Activated CD4-positive, alpha-beta T cell treated with anti-CD3 and anti-CD28 coated beads, Interleukin-2, amount 10 ng/mL, durations not matched to agents 24 days and 14 days (primary cell): ENCODE measurements at places on chromosomes 12 and 14. TPM values are rescaled to one million over a fixed set of nuclear protein-coding genes. Genes with fewer than 3 reads are reported as not detected.

Gene WSCD2
- not detected in 2 replicates for total RNA-seq

Gene C12orf60
- total RNA-seq = 2.2 and 3.0 TPM in 2 replicates

Gene MSI1
- total RNA-seq = 0.33 and 0.79 TPM in 2 replicates

Gene HOMEZ
- total RNA-seq = 12.9 and 13.5 TPM in 2 replicates

Gene FZD10
- total RNA-seq = not detected in 2 replicates

Gene TAS2R8
- total RNA-seq = not detected in 2 replicates

Gene ARHGAP5
- 26.9 and 27.6 TPM in 2 replicates for total RNA-seq

Gene BEGAIN
- 3.0 and 4.8 TPM in 2 replicates for total RNA-seq

GRCh38 chr14:97253756-97254155, 456.6 kb downstream of the VRK1 start:
- H3K4me3 ChIP-seq = no peak overlapping the region
- peaks cover 14% of the 10 kb centered on the region for H3K4me1 ChIP-seq
- peaks cover 5% of the 10 kb centered on the region for H3K27me3 ChIP-seq
- no peak for DNase-seq

- H3K4me1 ChIP-seq = peaks cover 9% of the 10 kb centered on the region
- no peak overlapping the region for H3K27ac ChIP-seq
- no peak for DNase-seq
- H3K4me3 ChIP-seq = no peak overlapping the region
- peaks cover 6% of the 10 kb centered on the region for H3K27me3 ChIP-seq
- no peaks in the 10 kb centered on the region for H3K36me3 ChIP-seq
These were observed 384.7 kb downstream of the GRIN2B start for GRCh38 chr12:13596714-13597113.

- H3K27ac ChIP-seq = no peak overlapping the region
- H3K27me3 ChIP-seq = peaks cover 12% of the 10 kb centered on the region
- DNase-seq = no peak
- H3K36me3 ChIP-seq = no peaks in the 10 kb centered on the region
- no peaks in the 10 kb centered on the region for H3K4me1 ChIP-seq
- no peak overlapping the region for H3K4me3 ChIP-seq
These were observed 754 bp downstream of the ACSS3 start for GRCh38 chr12:81078469-81079196.

DNA sequence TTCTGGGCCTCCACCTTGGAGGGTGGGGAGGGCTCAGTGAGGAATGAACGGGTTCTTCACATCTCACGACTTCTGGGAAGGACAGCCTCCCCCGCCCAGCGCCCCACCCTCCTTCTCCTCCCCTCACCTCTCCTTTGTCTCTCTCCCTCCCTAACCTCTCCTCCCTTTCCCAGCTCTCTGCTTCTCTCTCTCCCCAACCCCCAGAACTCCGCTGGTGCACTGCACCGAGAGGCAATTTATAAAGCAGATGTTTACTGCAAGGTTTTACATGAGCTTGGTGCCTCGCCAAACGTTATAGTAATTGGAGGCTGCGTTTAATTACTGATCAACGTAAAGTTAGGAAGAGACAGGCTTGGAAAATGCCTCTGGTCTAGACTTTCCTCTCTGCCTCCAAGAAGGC, 42.9 kb upstream of the FAM222A start:
- H3K36me3 ChIP-seq = no peaks in the 10 kb centered on the region
- no peak overlapping the region for H3K27ac ChIP-seq
- no peak for DNase-seq
- H3K27me3 ChIP-seq = peaks cover 4% of the 10 kb centered on the region
- no peaks in the 10 kb centered on the region for H3K4me1 ChIP-seq

DNA sequence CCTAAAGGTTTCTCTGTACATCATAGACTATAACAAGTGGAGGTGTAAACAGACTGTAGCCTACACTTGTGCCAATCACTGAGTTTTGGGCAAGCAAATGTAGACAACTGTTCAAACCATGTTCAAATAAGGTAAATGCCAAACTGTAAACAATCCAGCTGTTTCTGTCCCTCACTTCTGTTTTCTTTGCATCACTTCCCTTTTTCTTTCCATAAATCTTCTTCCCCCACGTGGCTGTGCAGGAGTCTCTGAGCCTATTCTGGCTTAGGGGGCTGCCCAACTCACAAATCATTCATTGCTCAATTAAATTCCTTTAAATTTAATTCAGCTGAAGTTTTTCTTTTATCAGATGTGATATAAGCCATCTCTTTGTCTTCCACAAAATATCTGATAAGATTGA, 65.1 kb upstream of the CPM start:
- no peak for DNase-seq
- no peak overlapping the region for H3K4me3 ChIP-seq

- no peak overlapping the region for H3K4me3 ChIP-seq
- DNase-seq = no peak
- H3K27me3 ChIP-seq = no peaks in the 10 kb centered on the region
These were observed 22.8 kb upstream of the NXPH4 start for GRCh38 chr12:57193706-57194245.

DNA sequence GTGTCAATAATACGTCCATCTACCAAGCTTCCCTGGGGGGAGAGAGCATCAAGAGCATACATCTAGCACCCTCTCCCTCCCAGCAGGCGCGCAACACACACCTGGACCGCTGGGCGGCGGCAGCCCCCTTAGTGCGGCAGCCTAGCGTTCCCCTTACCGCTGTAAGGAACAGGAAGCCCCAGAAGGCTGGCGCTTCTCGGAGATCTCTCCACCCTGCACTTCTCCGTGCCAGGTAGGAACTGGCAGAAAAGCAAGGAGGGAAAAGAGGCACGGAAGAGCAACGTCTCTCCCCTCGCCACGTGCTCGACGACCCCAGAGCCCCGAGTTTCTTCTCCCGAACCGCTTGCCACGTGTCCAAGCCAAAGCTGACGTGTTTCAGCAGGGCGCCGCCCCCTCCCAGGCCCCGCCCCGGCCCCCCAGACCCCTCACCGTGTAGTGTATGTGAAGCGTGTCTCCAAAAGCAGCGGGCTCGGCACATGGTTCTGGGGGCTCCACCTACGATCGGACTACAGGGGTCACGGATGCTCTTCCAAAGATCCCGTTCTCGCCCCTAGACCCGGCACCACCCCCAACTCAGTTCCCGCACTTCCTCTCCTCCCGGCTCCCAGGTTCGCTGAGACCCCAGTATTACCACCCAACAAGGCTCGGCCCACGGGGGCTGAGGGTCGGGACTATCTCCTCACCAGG, 532 bp downstream of the FKBP11 start:
- H3K36me3 ChIP-seq = peaks cover 29% of the 10 kb centered on the region
- H3K4me1 ChIP-seq = peaks cover 30% of the 10 kb centered on the region
- peak; percentile 86 for DNase-seq
- H3K27me3 ChIP-seq = no peaks in the 10 kb centered on the region
- peak overlapping the region; percentile 83 for H3K4me3 ChIP-seq

DNA sequence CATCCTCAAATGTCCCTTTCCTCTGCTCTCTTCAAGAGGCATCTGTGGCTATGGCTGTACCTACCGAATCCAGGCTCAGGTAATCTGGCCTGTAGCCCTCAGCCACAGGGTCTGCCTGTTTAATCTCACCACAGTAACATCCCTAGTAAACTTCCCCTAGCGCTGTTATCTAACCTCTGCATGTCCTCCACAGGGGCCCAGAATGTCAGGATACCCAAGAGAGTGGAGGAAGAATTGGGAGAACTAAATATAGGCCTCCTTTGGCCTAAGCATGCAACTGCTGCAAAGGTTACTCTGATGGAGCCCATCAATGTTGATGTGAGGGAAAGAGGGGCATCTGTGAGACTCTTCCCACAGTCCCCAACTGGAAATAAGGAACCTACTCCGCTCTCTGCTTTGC, 63.2 kb upstream of the IFNG-AS1 start:
- H3K27me3 ChIP-seq = peaks cover 12% of the 10 kb centered on the region
- H3K4me3 ChIP-seq = no peak overlapping the region
- H3K36me3 ChIP-seq = no peaks in the 10 kb centered on the region
- H3K27ac ChIP-seq = no peak overlapping the region
- H3K4me1 ChIP-seq = peaks cover 3% of the 10 kb centered on the region

GRCh38 chr14:48615618-48616017, 940.2 kb upstream of the MDGA2 start:
- H3K36me3 ChIP-seq = no peaks in the 10 kb centered on the region
- H3K27ac ChIP-seq = no peak overlapping the region
- H3K4me3 ChIP-seq = no peak overlapping the region
- DNase-seq = no peak

GRCh38 chr12:46660276-46660675, 165.5 kb downstream of the SLC38A4 start:
- H3K27me3 ChIP-seq = no peaks in the 10 kb centered on the region
- H3K4me1 ChIP-seq = peaks cover 32% of the 10 kb centered on the region
- peaks cover 4% of the 10 kb centered on the region for H3K36me3 ChIP-seq
- no peak for DNase-seq

DNA sequence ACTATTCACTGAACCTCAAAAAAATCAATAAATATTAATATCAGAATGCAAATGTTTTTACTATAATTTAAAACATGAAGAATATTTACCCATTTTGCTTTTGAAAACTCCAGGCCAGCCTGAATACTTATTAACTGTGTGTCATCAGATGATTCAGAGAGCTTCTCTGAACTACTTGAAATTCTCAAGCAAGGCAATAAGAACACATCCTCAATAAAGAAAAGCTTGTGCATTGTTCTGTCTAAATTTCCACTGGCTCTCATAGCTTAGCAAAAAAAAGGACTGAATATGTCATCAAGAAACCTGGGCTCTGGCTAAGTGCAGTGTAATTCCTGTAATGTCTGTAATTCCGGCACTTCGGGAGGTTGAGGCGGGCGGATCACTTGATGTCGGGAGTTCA, 194.1 kb downstream of the BTG1 start:
- no peak overlapping the region for H3K4me3 ChIP-seq
- H3K36me3 ChIP-seq = peaks cover 1% of the 10 kb centered on the region
- no peaks in the 10 kb centered on the region for H3K27me3 ChIP-seq
- H3K4me1 ChIP-seq = peaks cover 3% of the 10 kb centered on the region
- H3K27ac ChIP-seq = no peak overlapping the region

DNA sequence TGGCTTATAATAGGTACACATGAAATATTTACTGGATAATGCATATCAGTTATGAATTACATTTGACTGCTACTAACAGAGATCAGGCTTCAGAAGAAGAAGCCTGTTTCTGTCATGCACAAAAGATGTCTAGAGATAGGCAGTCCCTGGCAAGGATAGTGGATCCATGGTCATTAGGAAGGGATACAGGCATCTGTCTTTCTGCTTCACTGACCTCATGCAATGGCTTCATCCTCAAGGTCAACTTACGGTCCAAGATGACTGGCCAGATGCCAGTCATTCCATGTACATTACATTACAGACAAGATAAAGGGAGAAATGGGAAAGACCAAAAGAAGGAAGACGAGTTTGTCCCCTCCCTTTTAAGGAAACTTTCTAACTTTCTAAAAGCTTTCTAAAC, 94.0 kb downstream of the NUAK1 start:
- H3K4me3 ChIP-seq = no peak overlapping the region
- no peaks in the 10 kb centered on the region for H3K4me1 ChIP-seq
- H3K27ac ChIP-seq = no peak overlapping the region
- no peaks in the 10 kb centered on the region for H3K36me3 ChIP-seq

- no peak overlapping the region for H3K4me3 ChIP-seq
- no peak for DNase-seq
- peaks cover 8% of the 10 kb centered on the region for H3K4me1 ChIP-seq
- H3K27ac ChIP-seq = no peak overlapping the region
These were observed 14.0 kb upstream of the C1S start for GRCh38 chr12:7046383-7047105.

DNA sequence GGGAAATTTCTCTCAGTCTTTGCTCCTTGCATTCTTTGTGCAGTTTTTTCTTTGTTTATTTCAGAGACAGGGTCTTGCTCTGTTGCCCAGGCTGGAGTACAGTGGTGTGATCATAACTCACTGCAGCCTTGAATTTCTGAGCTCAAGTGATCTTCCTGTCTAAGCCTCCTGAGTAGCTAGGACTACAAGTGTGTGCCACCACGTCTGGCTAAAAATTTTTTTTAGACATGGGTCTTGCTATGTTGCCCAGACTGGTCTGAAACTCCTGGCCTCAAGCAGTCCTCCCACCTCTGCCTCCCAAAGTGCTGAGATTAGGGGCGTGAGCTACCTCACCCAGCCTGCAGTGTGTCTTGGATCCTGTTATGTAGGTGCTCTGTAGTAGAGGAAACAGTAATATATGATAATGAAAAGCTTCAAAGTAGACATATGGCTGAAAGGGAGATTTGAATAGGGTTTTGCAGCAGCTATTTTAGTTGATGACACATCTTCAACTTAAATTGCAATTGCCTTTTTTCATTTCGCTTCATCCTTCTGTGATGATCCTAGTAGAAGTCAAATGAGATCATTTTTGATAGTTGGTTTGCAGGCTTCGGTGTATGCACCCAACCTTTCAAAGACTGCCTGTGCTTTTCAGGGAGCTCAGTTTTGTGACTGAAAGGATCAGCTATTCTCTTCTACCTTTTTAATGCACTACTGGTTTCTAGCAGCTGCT, 75.4 kb downstream of the FUT8 start:
- no peak overlapping the region for H3K4me3 ChIP-seq
- H3K27me3 ChIP-seq = no peaks in the 10 kb centered on the region
- peaks cover 44% of the 10 kb centered on the region for H3K36me3 ChIP-seq

- H3K4me3 ChIP-seq = no peak overlapping the region
- H3K27me3 ChIP-seq = peaks cover 87% of the 10 kb centered on the region
- DNase-seq = no peak
- H3K36me3 ChIP-seq = peaks cover 2% of the 10 kb centered on the region
- H3K4me1 ChIP-seq = peaks cover 31% of the 10 kb centered on the region
- no peak overlapping the region for H3K27ac ChIP-seq
These were observed 4.0 kb downstream of the ASCL1 start for GRCh38 chr12:102961466-102961855.

GRCh38 chr14:103879570-103880347, 32.4 kb upstream of the PPP1R13B start:
- peaks cover 7% of the 10 kb centered on the region for H3K4me1 ChIP-seq
- H3K36me3 ChIP-seq = no peaks in the 10 kb centered on the region
- no peak overlapping the region for H3K27ac ChIP-seq
- peak overlapping the region; percentile 64 for H3K4me3 ChIP-seq
- DNase-seq = no peak

- no peak overlapping the region for H3K27ac ChIP-seq
- H3K4me1 ChIP-seq = peaks cover 4% of the 10 kb centered on the region
- H3K4me3 ChIP-seq = no peak overlapping the region
- no peaks in the 10 kb centered on the region for H3K36me3 ChIP-seq
These were observed 27.0 kb upstream of the INSM2 start for GRCh38 chr14:35506927-35507326.

DNA sequence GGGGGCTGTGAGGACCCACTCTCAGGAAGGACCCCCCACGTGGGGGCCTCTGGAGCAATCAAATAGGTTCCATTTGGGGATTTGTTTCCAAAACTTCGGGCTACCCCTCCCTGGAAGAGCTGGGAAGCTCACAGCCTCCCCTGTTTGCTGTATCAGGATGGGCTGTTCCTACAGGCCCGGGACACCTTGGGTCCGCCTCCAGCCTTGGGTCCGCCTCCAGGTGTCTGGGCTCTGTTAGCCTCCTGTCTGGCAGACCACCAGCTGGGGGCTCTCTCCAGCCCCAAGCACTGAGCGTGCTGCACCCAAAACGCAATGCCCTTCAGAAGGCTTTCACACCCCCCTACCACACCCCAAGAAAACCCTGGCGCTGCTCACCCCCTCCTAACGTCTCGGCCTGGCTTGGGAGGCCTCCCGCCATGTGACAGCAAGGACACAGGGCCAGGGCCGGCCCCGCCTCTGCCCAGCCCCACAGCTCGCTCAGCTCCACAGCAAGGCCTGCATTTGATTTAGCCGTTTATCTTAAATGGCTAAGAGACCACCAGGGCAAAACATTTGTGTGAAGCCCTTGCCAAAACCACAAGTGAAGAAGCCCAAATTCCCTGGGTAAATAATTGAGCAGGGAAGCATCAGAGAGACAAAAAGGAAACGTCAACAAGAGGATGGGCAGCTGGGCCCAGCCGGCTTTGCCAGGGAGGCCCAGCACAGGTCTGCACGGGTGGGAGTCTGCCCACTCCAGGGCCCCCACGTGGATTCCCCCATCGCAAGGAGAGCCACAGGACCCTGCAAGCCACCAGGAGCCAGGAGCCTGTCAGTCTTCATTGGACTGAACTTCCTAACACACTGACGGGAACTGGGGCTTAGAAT, 39.9 kb downstream of the BCL11B start:
- no peaks in the 10 kb centered on the region for H3K27me3 ChIP-seq
- H3K4me1 ChIP-seq = peaks cover 88% of the 10 kb centered on the region
- peaks cover 27% of the 10 kb centered on the region for H3K36me3 ChIP-seq
- peak overlapping the region; percentile 90 for H3K4me3 ChIP-seq
- peak overlapping the region; percentile 82 for H3K27ac ChIP-seq
